ENCODE measurements at places on chromosomes 2 and 18.
A peak's percentile ranks its signal among the peaks of the same experiment; 100 is the strongest.

DNA sequence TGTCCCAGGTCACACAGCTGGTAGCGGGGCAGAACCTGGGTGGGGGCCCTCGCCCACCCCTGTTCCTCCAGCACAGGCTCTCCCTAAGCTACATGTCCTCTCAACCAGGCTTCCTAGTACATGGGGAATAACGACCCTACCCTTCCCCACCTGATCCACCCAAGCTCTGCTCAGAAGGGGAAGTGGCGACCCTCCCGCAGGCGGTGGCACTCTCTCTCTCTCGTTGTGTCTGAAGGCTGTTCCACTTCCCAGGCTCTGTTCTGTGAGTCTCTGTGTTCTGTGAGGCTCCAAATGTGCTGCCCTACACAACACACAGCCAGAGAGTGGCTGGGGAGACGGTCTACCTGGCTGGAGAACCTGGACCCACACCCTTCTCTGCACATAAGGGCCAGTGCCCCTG lies 135.8 kb downstream of the COPS8 start:
- no peak for DNase-seq

GRCh38 chr2:55906993-55907392 lies 16.6 kb downstream of the EFEMP1 start:
- DNase-seq: no peak

GRCh38 chr18:38759457-38759856 lies 1193.9 kb upstream of the CELF4 start:
- DNase-seq: no peak

GRCh38 chr18:21960189-21960588 lies 209.2 kb upstream of the GATA6 start:
- DNase-seq: peak; percentile 29

DNA sequence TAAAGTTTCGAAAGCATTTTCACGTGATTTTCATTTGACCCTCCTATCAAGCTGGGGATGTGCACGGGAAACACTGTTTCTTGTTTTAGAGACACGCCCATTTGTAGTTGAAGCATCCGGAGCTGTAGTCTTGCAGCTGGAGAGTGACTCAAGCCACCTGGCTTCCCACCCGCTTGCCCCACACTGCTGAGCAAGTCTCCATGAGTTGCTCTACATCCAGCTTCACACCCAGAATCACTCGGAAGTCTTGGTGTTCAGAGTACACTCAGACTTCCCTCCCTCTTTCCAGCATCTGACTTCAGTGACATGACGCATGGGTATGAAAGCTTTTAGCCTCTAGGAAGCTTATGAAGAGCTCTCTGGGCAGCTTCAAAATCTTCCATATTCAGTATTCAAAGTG lies 262.4 kb downstream of the NBAS start:
- no peak for DNase-seq

Measured in brain microvascular endothelial cell (primary cell).